ENCODE measurements at places on chromosomes 1 and 21.

DNA sequence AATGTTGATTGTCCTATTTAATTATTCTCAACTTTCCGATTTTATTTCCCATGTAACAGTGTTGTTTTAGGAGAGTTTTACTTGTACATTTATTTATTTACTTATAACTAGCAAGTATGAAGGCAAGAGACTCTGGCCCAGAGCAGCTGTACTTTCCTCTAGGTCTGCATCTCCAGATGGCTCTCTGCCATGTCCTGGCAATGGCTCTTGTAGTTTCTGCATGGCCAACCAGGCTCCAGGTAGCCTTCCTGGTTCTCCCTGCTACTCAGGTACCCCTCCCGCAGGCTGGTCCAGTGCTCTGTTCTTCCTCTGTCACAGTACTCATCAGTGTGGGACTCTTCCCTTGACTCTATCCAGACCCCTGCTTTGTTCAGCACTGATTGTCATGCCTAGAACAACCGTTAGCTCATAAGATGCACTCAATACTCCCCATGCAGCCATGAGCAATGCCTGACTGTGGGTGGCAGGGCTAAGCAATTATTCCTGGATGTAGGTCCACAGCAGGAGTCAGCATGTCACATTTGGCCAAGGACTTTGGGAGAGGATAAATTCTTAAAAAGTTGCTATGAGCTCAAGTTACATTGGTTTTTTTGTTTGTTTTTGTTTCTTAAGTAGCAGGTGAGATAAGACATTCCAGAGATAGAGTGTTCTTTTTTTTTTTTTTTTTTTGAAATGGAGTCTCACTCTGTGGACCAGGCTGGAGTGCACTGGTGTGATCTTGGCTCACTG lies 10.9 kb upstream of the IL20 start:
- DNase-seq: no peak

- DNase-seq: no peak
Observed at GRCh38 chr1:113021430-113022085, 51.4 kb upstream of the LRIG2 start.

DNA sequence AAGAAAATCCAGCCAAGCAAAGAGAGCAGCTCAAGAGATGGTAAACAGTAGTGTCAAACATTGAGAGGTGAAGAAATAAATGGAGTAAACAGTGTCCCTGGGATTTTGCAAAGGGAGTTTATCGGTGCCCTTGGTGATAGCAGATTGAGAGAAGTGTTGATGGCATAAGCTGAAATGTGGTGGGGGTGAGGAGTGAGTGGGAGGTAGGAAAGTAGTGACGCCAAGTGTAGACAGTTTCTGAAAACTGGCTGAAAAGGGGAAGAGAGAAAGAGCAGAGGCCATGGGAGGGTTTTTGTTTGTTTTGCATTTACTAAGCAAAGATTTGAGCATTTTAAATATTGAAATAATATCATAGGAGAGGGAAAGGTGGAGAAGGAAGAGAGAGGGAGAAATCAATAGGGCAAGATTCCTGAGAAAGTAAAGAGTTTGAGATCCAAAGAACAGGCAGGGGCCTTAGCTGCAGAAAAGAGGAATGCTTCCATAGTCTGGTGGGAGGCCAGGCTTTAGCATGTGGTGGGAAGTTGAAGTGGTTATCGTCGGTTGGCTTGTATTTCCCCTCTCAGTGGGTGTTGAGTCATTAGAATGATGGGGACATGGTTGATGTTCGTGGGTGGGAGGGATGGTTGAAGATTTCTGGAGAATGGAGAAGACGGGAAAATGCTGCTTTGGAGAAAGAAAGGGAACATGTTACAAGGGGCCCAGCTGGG lies 26.8 kb upstream of the RASAL2 start:
- DNase-seq: no peak

- DNase-seq: no peak
Observed at GRCh38 chr21:36904093-36904666, 62.3 kb downstream of the HLCS start.

- DNase-seq: no peak
Observed at GRCh38 chr1:178912597-178912996, 41.7 kb upstream of the ANGPTL1 start.

DNA sequence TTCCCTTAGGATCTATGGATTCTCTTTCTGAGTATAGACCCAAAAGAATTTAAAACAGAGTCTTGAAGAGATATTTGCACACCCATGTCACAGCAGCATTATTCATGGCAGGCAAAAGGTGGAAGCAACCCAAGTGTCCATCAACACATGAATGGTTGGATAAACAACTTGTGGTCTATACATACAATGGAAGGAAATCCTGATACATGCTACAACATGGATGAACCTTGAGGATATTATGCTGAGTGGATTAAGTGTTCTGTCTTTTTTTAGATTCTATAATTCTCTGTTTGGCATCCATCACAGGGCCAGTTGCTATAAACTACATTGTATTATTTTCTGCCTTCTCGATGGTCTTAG lies 39.8 kb downstream of the PTPN14 start:
- DNase-seq: no peak

DNA sequence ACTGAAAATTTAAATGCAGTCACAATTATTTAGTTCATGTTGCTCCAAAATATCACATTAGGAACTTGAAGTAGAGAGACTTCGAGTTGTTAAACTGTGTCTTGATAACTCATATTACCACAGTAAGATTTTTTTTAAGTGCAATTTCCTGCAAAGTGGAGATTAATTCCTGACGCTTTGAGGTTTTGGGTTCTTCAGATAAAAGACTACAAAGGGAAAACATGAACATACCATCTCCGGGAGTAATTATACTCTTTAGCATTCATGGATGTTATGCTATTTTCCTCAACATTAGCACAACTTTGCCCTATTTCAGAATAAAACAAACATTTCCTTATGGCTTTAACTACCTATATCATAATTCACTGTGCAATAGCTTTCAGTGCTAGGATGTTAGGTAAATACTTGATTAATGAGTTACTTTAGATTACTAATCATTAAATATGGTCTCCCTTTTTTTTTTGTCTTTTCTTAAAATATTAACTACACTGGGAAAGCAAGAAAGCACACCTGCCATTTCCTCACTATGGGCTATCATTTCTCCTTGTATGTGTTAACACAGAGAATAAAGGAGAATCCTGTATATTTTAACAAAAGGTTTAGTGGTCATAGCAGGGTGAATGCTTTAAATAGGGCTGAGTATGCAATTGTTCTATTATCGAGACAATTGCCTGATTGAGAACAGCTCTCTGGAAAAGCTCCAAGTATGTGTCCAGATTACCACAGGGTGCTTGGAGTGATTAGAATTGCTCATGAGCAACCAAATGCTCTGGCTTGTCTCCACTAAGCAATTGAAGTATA lies 252.5 kb upstream of the C1orf105 start:
- DNase-seq: peak; percentile 71

DNA sequence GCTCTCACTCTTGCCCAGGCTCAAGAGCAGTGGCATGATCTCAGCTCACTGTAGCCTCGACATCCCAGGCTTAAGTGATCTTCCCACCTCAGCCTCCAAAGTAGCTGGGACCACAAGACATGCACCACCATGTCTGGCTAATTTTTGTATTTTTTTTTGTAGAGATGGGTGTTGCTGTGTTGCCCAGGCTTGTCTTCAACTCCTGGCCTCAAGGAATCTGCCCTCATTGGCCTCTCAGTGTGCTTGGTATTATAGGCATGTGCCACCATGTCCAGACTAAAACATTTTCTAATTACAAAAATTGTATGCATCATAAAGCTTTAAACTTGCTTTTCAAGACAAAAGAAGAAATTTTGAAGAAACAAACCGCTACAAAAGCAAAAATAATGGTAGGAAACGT lies 20.1 kb downstream of the CBR1 start:
- DNase-seq: no peak

DNA sequence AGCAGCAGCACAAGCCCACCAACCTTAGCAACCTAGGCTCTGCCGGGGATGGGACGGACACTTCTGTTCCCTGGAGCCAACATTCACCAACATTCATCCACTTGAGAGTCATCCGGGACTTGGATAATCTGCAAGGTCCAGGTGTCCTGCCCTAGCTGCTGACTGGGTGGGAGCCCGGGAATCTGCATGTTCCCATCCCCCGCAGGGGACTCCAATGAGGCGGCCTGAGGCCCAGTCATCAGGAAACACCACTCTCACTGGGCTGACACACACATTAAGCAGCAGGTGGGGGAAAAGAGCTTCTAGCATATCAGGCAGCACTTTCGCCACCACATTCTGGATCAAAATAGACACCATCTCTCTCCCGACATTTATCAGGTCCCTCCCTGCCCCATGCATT lies 38.4 kb upstream of the CCSAP start:
- peak; percentile 44 for DNase-seq

GRCh38 chr1:90176530-90176929 lies 181.6 kb downstream of the ZNF326 start:
- peak; percentile 68 for DNase-seq

DNA sequence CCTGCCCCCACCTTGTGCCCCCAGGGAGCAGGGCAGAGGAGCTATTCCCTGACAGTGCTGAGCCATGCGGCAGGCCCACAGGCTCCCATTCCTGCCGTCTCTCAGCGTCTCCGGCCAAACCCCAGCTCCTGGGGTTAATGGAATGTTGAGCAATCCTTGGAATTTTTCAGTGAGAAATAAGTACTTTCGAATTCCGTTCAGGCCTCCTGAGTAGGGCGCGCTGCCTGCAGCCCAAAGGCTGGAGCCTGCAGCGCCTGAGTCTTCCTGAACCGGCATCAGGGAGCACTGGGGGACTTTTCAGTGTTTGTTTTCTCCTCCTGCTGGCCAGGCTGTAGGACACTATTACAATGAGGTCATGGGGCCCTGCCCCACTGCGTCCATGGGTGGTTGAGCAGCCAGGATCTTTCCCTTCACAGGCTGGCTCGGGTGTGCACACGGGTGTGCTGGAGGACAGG lies 33.3 kb upstream of the CSF1 start:
- peak; percentile 47 for DNase-seq

DNA sequence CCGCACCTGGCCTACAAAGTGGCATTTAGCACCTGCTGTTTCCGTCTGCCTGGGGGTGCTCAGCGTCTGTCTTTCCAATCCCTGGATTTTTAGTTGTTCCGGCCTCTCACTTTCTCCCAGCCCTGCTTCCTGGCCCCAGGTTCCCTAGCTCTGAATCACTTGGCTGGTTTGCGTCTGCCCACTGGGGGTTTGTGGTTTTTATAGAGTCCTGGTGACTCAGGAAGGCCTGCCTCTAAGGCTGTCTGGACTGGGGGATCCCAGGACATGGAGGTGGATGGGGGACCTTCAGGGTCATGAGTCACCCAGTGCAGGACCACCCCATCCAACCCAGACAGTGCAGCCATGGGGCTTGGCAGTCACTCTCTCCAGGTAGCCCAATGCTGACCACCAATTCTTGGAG lies 53.5 kb downstream of the MRPL37 start:
- no peak for DNase-seq

DNA sequence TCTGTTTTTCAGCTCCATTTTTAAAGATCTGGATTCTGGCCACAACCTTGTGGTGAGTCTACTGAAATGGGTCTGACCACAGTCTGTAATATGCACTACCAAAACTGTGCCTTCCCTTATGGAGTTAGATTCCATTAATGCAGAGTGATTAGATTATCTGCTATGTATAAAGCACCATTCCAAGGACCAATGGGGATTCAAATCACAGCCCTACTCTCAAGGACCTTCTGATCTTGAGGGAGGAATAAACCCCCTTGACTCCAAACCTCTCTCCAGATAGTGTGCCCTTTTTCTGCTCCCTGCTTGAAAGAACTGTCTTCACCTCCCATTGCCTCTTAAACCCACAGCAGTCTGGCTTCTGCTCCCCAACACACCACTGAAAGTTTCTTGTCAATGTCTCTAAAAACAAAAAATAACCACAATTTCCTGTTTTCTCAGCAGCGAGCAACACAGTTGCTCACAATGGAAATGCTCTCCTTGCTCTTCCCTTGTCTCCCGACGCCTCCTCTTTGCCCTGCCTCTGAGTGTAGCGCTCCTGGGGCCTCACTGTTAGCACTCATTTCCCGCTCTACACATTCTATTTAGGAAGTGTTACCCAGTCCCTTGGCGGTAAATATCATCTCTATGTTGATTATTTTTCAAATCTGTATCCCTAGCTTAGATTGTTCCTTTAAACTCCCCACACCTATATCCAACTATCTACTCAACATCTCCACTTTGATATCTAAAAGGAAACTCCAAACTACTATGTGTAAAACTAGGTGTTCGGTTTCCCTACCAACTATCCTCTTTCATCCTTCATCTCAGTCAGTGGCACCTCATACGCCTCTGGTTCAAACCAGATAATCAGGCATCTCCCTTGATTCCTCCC lies 13.6 kb downstream of the PCNX2 start:
- peak; percentile 83 for DNase-seq

DNA sequence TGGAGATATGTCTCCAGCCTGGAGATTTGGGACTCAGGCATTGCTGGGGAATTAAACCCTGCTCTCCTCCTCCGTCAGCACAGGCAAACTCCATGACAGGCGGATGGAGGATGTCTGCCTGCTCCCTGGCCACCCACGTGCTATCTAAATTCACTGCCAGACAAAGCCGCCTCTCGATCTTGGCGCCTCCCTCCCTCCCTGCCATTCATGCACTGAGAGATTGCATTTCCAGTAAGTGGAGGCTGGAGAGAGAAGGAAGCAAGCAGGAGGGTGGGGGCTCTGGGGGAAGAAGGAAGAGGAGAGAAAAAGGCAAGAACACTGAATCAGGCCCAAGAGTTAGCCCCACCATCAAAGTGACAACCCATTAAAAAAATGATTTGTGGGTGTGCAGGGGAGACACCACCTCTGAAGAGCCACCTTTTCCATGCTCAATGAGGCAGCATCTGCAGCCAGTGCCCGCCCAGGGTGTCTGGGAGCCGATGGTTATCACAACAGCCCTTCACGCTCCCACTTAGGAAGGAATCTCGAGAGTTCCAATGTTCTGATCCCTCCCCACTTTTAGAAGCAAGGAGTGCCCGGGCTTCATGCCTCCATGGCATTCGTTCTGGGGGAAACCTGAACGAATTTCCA lies 183.0 kb downstream of the HIVEP3 start:
- peak; percentile 66 for DNase-seq

GRCh38 chr1:30160999-30161689 lies 562.2 kb downstream of the MATN1 start:
- no peak for DNase-seq

- DNase-seq: no peak
Observed at GRCh38 chr1:110008971-110009565, 24.5 kb downstream of the AHCYL1 start.

GRCh38 chr1:40956407-40956806 lies 23.1 kb upstream of the CTPS1 start:
- no peak for DNase-seq

GRCh38 chr1:24206516-24207394 lies 19.7 kb upstream of the IFNLR1 start:
- DNase-seq: no peak

GRCh38 chr1:15522551-15522950 lies 1.5 kb downstream of the CASP9 start:
- no peak for DNase-seq

DNA sequence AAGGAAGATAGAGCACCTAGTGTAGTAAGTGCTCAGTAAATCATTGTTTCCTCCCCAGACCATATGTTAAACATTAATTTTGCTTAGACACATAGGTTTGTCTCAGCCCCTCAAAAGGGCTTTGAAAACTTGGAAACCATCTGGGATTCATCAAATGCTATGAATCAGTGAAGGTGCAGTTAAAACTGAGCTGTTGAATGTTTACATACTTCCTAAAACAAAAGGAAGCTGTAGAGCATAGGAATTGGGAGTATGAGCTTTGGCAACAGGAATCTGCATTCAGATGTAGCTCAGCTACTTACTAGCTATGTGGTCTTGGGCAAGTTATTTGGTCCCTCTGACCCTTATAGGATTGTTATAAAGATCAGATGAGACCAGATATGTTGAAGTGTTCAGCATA lies 18.7 kb upstream of the PODN start:
- no peak for DNase-seq

- DNase-seq: no peak
Observed at GRCh38 chr1:32733582-32734321, 31.2 kb upstream of the SYNC start.

Data from cardiac muscle cell (in vitro differentiated cells and primary cell).